Stimulated activated CD8-positive, alpha-beta memory T cell treated with anti-CD3 and anti-CD28 coated beads, Interleukin-15, amount 100 ng/mL, for 4 hours (primary cell): ENCODE measurements at places on chromosomes 4 and X.

DNA sequence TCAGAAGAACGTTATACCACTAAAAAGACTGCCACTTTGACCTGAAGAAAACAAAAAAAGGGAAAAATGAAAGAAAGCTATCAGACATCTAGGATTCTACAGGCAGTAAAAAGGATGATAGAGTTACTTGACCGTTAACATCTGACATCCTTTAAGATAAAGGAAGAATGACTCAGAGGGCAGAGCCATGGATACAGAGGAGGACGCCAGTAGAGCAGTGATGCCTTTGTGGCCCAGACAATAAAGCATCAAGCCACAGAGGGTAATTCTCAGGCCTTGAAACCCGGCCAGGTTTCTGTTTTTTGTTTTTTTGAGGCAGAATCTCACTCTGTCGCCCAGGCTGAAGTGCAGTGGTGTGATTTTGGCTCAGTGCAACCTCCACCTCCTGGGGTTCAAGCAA, 9.5 kb upstream of the BEX1 start:
- DNase-seq, result no peak

DNA sequence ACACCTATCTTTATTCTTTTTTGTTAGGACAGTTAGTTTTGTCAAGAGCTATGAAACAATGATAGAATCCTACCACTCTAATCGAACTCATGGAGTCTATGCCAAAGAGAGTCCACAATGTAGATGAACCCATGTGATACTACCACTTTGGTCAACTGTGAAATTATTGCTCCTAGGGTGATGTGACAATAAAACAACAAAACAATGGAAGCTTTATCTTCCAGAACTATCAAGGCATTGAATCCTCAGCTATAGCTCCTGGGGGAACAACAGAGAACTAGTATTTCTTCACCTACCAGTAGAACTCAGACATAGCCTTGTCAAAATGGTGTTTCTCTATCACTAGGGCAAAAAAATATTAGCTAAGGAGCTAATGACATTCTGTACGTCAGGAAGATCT, 62.9 kb downstream of the SHROOM4 start:
- no peak for DNase-seq

GRCh38 chr4:1711055-1711570, 1.0 kb downstream of the SLBP start:
- no peak for DNase-seq

GRCh38 chr4:21802406-21802805, 146.2 kb downstream of the KCNIP4 start:
- DNase-seq, result no peak

DNA sequence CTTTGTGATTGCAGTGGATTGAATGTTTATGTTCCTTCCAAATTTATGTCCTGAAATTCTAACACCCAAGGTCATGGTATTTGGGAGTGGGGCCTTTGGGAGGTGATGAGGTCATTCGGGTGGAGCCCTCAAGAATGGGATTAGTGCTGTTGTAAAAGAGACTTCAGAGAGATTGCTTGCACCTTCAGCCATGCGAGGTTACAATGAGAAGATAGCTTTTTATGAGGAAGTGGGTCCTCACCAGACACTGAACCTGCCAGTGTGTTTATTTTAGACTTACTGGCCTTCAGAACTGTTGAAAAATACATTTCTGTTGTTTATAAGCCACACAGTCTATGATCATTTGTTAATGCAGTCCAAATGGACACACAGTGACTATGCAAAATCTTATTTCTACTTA, 161.0 kb upstream of the GPRIN3 start:
- no peak for DNase-seq
